ENCODE measurements at places on chromosomes 12 and 14.

- H3K4me1 ChIP-seq: peaks cover 12% of the 10 kb centered on the region
- peaks cover 4% of the 10 kb centered on the region for H3K36me3 ChIP-seq
- no peak overlapping the region for H3K4me3 ChIP-seq
- DNase-seq: no peak
- H3K27me3 ChIP-seq: no peaks in the 10 kb centered on the region
Observed at GRCh38 chr12:51077930-51078329, 5.5 kb downstream of the CSRNP2 start.

- H3K36me3 ChIP-seq: no peaks in the 10 kb centered on the region
- no peak overlapping the region for H3K27ac ChIP-seq
- peaks cover 94% of the 10 kb centered on the region for H3K27me3 ChIP-seq
- DNase-seq: peak; percentile 9
- H3K4me3 ChIP-seq: peak overlapping the region; percentile 67
- peaks cover 9% of the 10 kb centered on the region for H3K4me1 ChIP-seq
Observed at GRCh38 chr14:101562659-101563351, 1.5 kb downstream of the DIO3 start.

DNA sequence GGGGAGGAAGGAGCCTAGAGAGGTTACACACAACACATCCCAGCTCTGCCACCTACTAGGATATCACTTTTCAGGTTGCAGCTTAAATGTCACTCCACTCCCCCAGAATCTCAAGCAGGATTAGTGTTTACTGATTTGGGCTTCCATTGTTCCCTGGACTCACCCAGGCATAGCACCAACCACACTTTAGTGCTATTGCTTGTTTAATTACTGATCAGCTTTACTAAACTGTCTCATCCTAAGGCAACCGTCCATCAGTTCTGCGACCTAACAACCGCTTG is 6.1 kb upstream of the KRT18 start:
- H3K36me3 ChIP-seq: no peaks in the 10 kb centered on the region
- no peak for DNase-seq
- no peak overlapping the region for H3K27ac ChIP-seq
- H3K4me3 ChIP-seq: no peak overlapping the region

DNA sequence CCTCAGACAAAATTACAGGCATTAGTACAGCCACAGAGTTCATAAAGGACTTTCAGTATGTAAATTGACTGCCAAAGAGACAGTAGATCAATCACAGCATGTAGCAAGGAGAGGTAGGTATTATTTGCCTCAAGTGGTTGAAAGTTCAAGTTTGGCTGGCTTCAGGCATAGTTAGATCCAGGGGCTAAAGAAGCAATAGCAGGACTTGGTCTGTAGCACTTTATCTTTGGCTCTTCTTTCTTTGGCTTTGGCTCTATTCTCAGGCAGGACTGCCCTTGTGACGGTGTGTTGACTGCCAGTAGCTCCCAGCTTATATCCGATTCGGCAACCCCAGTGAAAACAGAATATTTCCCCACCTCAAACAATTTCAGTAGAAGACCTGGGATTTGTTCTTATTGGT is 346.0 kb upstream of the TBX3 start:
- no peak overlapping the region for H3K4me3 ChIP-seq
- H3K4me1 ChIP-seq: no peaks in the 10 kb centered on the region
- no peaks in the 10 kb centered on the region for H3K36me3 ChIP-seq
- H3K27ac ChIP-seq: no peak overlapping the region

- H3K4me3 ChIP-seq: peak overlapping the region; percentile 59
- peaks cover 23% of the 10 kb centered on the region for H3K4me1 ChIP-seq
- no peak for DNase-seq
- H3K27ac ChIP-seq: no peak overlapping the region
Observed at GRCh38 chr12:42143452-42144157, 1.1 kb downstream of the GXYLT1 start.

- H3K4me3 ChIP-seq: no peak overlapping the region
- H3K27ac ChIP-seq: no peak overlapping the region
- 0 out of 2 replicates have a peak, but pooled peaks cover 5% of the 10 kb centered on the region for H3K36me3 ChIP-seq
- H3K27me3 ChIP-seq: no peaks in the 10 kb centered on the region
Observed at GRCh38 chr12:58283553-58283952, 342.2 kb downstream of the ATP23 start.

DNA sequence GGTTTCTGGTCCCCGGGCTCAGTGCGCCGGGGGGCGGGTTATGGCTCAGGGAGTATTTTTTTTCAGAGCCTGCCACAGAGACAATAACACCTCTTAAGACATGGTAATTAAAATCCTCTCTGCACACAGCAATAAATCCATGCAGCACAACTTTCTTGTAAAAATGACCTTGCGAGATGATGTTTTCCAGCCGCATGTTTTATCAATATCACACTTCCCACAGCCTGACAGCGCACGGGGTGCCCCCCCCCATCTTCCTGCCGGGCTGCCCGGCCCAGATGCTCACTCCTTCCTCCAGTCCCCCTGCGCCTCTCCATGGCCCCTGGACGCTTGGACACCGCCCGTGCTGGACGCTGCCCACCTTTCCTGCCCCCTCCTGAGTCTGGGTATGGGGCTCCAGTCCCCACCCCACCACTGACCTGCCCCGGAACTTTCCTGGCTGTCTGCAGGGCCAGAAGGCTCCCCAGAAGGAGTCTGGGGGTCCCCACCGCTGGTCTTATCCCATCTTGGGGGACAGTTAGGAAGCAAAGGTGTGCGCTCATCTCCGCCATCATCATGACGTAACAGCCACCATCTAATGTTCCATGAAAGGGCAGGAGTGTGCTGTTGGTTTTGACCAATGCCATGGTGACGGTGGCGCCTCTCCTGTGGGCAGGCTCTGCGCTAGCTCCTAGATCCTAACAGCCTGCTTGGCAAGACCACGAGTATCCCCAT is 182.9 kb downstream of the KIF26A start:
- H3K27me3 ChIP-seq: no peaks in the 10 kb centered on the region
- no peak overlapping the region for H3K4me3 ChIP-seq
- H3K36me3 ChIP-seq: no peaks in the 10 kb centered on the region
- no peak overlapping the region for H3K27ac ChIP-seq
- H3K4me1 ChIP-seq: no peaks in the 10 kb centered on the region

DNA sequence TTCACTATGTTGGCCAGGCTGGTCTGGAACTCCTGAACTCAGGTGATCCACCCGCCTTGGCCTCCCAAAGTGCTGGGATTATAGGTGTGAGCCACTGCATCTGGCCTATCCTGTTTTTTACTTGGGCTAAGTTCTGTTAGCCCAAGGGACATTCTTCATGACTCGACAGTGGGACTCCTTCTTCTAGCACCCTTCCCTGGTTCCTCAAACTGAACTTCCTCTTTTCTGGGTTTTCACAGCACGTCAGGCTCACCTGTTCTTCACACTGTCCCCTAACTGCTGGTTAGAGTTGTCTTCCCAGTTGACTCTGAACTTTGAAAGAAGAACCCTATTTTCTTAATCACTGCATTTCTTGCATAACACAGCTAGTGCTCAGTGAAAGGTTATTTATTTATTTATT is 22.5 kb downstream of the CABP1 start:
- DNase-seq: no peak
- H3K36me3 ChIP-seq: no peaks in the 10 kb centered on the region
- no peak overlapping the region for H3K4me3 ChIP-seq
- H3K27me3 ChIP-seq: no peaks in the 10 kb centered on the region

DNA sequence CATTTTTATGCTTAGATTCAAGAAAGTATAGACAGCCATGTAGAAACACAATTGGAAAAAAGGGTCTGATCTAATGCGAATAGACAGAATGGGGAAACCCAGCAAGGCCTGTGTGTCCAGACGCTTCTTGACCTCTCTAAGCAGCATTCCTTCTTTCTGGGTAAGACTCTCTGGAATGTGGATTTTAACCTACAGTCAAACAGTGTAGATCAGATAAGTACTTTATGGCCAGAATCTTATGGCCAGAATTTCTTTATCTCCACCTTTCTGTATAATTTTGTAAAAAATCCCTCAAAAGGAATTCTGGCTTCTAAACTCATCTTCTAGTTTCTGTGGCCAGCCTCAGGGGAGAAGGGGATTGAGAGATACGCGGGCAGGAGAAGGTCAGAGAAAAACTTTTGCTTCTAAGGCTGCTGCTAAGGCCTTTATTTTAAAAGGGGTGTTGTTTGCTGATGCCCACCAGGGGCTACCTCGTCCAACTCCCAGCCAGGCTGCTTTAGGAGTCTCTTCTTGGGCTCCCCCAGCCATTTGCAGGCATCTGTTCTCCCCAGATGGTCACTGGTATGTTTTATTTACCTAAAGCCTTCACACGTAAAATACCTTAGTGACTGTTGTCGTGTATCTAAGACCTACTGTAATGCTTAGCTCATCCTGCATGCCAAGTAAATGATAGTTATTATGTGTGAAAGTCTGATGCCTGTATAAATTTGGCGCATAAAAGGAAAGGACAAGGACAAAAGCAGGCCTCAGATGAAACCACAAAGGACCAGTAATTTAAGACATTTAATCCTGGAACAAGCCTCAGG is 68.4 kb downstream of the ANO6 start:
- no peaks in the 10 kb centered on the region for H3K36me3 ChIP-seq
- peak; percentile 77 for DNase-seq
- H3K4me1 ChIP-seq: peaks cover 20% of the 10 kb centered on the region
- peak overlapping the region; percentile 89 for H3K27ac ChIP-seq

DNA sequence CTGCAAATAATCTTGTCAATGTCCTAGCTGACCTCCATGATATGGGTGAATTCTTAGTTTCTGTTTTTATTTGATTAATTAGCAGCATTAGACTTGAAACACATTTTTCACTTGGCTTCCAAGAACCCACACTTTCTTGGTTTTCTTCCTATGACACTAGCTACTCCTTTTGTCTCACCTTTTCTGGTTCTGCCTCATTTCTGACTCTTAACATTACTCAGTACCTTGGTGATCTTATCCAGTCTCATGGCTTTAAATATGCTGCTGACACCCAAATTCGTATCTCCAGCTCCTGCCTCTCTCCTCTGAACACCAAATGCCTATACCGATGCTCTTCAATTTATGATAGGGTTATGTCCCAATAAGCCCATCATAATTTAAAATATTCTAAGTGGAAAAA is 32.0 kb upstream of the SSTR1 start:
- no peak overlapping the region for H3K27ac ChIP-seq
- peaks cover 6% of the 10 kb centered on the region for H3K36me3 ChIP-seq
- DNase-seq: no peak
- H3K4me1 ChIP-seq: peaks cover 6% of the 10 kb centered on the region

DNA sequence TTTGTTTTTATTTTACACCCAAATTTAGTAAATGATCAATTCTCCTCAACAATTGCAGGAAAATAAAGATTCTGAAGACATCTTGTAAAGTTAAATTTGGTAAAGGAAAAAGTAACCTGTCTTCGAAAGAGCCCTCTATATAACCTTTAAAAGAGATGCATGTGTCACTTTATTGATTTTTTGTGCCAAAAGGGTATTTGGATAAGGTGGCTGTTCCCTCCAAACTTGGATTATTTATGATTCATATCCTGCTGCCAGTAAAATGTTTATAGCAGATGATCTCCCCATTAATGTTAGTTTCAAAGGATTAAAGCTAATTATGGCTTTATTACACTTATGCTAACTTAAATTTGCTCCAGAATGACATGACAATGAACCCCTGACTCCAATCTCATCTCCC is 98.8 kb downstream of the DUSP6 start:
- H3K4me1 ChIP-seq: peaks cover 3% of the 10 kb centered on the region
- no peaks in the 10 kb centered on the region for H3K27me3 ChIP-seq
- H3K4me3 ChIP-seq: no peak overlapping the region
- no peak overlapping the region for H3K27ac ChIP-seq

GRCh38 chr12:14373217-14373616 is 7.7 kb downstream of the ATF7IP start:
- 0 out of 2 replicates have a peak overlapping the region, but pooled peaks have one; percentile 3 for H3K4me3 ChIP-seq
- no peak for DNase-seq
- no peaks in the 10 kb centered on the region for H3K27me3 ChIP-seq
- no peaks in the 10 kb centered on the region for H3K36me3 ChIP-seq

DNA sequence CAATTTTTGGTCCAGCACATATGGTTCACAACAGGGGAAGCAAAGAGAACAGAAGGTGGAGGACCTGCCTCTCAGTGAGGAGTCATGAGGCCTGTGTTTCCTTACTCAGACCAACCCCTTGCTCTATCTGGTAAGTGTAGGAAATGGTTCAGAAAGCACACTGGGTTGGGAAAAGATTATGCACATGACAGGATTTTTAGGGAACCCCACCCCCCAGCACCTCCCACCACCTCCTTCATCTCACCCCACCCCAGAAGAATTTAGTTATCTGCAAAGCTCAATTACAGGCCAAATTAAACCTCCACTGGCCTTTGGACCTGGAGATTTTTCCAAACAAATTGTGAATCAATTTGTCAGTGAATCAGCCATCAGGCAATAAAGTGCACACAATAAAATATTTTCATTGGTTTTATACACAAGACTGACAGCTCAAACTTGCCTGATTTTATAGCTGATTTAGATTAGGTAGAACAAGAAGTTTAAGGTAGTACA is 132.8 kb downstream of the DACT1 start:
- H3K4me3 ChIP-seq: no peak overlapping the region
- H3K36me3 ChIP-seq: no peaks in the 10 kb centered on the region
- peaks cover 33% of the 10 kb centered on the region for H3K27me3 ChIP-seq
- peaks cover 43% of the 10 kb centered on the region for H3K4me1 ChIP-seq

GRCh38 chr14:70601162-70601561 is 707 bp upstream of the MED6 start:
- H3K4me1 ChIP-seq: peaks cover 6% of the 10 kb centered on the region
- peak overlapping the region; percentile 60 for H3K4me3 ChIP-seq
- peak; percentile 16 for DNase-seq
- peaks cover 6% of the 10 kb centered on the region for H3K36me3 ChIP-seq
- peak overlapping the region; percentile 82 for H3K27ac ChIP-seq

DNA sequence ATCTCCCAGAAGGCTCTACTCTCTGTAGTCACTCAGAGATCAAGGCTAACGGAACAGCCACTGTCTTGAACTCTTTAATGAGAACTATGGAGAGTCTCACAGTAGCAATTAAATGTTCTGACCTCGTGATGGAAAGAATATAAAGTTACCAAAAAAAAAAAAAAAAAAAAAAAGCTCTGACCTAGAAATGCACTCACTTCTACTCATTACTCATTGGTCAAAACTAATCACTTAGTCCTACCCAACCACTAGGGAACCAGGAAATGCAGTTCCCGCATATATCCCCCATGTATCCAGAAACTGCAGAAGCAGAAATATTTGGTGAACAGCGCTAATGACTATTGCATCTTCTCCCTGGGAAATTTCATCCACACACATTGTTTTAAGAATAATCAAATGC is 29.5 kb upstream of the C12orf76 start:
- no peaks in the 10 kb centered on the region for H3K27me3 ChIP-seq
- no peak for DNase-seq
- no peak overlapping the region for H3K27ac ChIP-seq
- H3K4me3 ChIP-seq: no peak overlapping the region
- H3K36me3 ChIP-seq: no peaks in the 10 kb centered on the region

GRCh38 chr12:31783996-31784645 is 55.3 kb upstream of the AMN1 start:
- no peaks in the 10 kb centered on the region for H3K36me3 ChIP-seq
- no peak overlapping the region for H3K4me3 ChIP-seq
- H3K27me3 ChIP-seq: no peaks in the 10 kb centered on the region
- H3K4me1 ChIP-seq: no peaks in the 10 kb centered on the region

Data from GM23338 (cell line).